ENCODE measurements at places on chromosomes 11 and 22. TPM values are rescaled to one million over a fixed set of nuclear protein-coding genes. Genes with fewer than 3 reads are reported as not detected.

Gene CWF19L2
- 7.5 TPM for total RNA-seq

Gene FIBIN
- total RNA-seq = 15.4 TPM

Gene MPST
- total RNA-seq = 33.5 TPM

Gene OR52E8
- total RNA-seq = not detected

Gene SIDT2
- 25.3 TPM for total RNA-seq

Gene TEAD1
- total RNA-seq = 103 TPM

Gene PUS3
- 7.1 TPM for total RNA-seq

Gene PGA4
- not detected for total RNA-seq

Gene OR52N4
- not detected for total RNA-seq

Gene MAPK8IP2
- total RNA-seq = 0.48 TPM

Gene SLC37A2
- total RNA-seq = 1.2 TPM

Gene INS
- not detected for total RNA-seq

Gene CASP5
- not detected for total RNA-seq

Gene DEUP1
- total RNA-seq = not detected

Gene CHRM1
- total RNA-seq = not detected

Gene RCN1
- total RNA-seq = 26.0 TPM

Gene MPPED2
- total RNA-seq = 8.2 TPM

Gene GALR3
- total RNA-seq = not detected

Gene ANO5
- total RNA-seq = 58.4 TPM

Gene SERPING1
- total RNA-seq = 90.0 TPM

Gene ANKK1
- total RNA-seq = 0.16 TPM

Gene CRYBB3
- not detected for total RNA-seq

Gene RBX1
- total RNA-seq = 59.3 TPM

Gene SLC29A2
- 8.8 TPM for total RNA-seq
